ENCODE measurements at places on chromosomes 16 and 17.

- DNase-seq = no peak
Measured at GRCh38 chr17:66406701-66407644, 104.6 kb downstream of the PRKCA start.

DNA sequence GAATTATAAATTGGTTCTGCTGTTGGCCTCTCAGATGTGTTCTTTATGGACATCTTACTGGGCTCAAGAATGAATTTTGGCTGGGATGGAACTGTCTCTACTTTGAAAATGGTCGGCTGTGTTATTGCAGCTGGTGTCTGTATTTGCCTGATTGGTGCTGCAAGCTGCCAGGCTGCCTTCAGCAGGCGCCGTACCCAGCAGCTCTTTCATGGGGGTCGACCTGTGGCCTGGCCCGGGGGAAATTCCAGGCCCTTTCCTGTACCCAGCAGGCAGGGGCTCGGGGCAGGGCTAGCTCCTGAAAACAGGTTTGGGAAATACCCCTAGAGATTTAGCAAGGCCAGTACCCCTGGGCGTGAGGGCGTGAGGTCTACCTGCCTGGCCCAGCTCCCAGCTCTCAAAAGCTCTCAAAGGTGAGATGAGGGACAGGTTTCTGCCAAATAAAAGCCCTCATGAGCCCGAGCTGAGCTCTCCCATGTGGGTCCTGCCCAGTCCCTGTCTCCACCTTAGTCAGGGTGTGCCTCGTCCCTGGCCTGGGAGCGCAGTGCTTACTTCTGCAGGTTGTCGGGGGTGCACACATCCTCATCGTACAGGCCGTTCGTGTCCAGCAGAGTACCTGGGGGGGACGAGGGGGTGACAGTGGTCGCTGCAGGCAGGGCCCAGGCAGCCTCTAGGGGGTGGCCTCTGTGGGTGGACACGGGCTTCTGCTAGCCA lies 52.3 kb downstream of the PRMT7 start:
- DNase-seq = no peak

- no peak for DNase-seq
Measured at GRCh38 chr16:28845761-28846079, 428 bp downstream of the TUFM start.

DNA sequence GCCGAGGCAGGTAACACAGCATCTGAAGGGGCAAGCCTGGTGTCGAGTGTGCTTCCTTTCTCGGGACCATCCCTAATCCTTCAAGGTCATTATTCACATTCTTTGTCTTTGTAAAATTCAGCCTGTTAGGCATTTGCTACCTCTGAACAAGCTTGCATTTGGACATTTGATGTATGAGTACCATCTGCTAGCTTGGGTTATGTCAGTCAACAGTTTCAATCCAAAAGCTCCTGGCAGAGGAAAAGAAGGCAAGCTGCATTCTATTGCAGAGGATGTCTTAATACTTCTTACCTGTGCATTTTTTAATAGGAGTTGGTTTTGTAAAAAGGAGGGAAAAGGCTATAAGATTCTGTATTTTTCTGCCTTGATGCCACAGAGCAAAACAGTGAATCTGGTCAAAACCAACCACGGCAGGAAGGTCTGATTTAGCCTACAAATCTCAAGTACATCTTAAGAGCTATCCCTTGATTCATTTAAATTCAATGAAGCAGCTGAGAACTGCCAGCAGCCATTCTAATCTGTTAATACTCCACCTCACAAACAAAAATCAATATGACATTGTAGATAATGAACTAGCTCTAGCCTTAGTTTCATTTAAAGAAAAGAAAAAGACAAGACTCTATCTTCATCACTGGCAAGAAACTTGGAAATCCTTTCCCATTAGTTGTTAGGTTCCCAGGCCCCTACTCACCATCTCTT lies 39.0 kb downstream of the TEX2 start:
- DNase-seq = no peak

DNA sequence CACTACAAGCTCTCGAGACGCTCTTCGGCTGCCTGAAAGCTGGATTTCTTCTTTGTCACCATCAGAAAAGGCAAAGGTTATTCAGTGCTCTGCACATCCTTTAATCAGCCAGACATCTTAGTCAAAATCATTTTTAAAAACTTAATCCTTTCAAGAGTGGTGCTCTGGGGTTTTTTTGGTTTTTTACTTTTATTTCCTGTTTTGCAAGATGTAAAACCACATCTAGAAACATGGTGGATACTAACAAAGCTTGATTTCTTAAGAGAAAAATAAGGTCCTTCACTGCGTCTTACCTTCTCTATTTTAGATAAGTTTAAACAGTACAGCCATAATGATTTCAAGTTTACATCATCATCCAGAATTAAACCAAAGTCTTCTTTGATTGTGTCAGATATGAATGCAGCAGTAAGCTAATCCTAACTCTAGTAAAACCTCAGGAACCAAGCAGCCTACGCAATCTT lies 6.3 kb downstream of the ANKRD11 start:
- no peak for DNase-seq

GRCh38 chr16:9469512-9469911 lies 378.1 kb downstream of the HAPSTR1 start:
- no peak for DNase-seq

DNA sequence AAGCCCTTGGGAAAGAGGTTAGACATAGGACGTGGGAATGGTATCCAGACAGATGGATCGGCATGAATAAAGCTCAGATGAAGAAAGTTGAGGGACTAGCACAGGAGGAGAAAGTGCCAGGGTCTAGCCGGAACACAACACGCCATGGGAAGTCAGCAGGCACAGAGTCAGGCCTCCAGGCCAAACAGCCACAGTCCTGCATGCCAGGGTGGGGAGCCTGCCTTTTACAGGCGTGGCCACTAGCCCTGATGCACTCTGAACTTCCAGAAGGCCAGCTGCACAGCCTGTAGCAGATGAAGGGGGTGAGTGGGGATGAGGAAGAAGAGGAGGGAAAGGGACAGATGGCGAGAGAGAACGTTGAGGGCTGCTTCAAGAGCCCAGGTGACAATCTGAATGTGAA lies 5.2 kb downstream of the B9D1 start:
- DNase-seq = no peak

Measured in effector CD4-positive, alpha-beta T cell (primary cell).